ENCODE measurements at places on chromosomes 5 and 9.

GRCh38 chr9:14480526-14480925 is 166.6 kb upstream of the NFIB start:
- H3K27me3 ChIP-seq: no peaks in the 10 kb centered on the region
- H3K36me3 ChIP-seq: no peaks in the 10 kb centered on the region
- no peak for DNase-seq
- no peaks in the 10 kb centered on the region for H3K4me1 ChIP-seq

GRCh38 chr5:171639966-171640365 is 145.7 kb upstream of the SMIM23 start:
- no peak overlapping the region for H3K27ac ChIP-seq
- no peak overlapping the region for H3K4me3 ChIP-seq
- H3K4me1 ChIP-seq: no peaks in the 10 kb centered on the region
- DNase-seq: no peak
- H3K36me3 ChIP-seq: no peaks in the 10 kb centered on the region

DNA sequence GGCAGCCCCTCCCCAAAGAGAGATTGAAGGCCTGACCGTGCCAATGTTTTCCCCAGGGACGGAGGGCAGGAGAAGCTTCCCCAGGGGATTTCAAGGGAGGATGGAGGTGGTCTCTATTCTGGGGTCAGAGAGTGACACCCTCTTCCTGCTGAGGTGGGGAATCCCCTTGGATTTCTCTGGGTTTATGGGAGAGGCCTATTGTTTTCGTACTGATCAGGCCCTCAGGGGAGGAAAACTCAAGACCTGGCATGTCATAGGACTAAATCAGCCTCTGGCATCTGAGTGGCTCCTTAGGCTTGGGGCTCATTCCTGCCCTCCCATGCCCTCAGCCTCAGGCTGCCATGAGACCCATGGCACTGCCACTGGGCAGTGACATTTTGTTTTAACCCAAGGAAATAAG is 44.6 kb downstream of the IRF1 start:
- no peak overlapping the region for H3K4me3 ChIP-seq
- peaks cover 3% of the 10 kb centered on the region for H3K36me3 ChIP-seq
- peak overlapping the region; percentile 77 for H3K27ac ChIP-seq
- H3K27me3 ChIP-seq: no peaks in the 10 kb centered on the region
- peaks cover 47% of the 10 kb centered on the region for H3K4me1 ChIP-seq
- no peak for DNase-seq

- H3K27me3 ChIP-seq: no peaks in the 10 kb centered on the region
- H3K4me3 ChIP-seq: no peak overlapping the region
- H3K4me1 ChIP-seq: no peaks in the 10 kb centered on the region
- H3K36me3 ChIP-seq: no peaks in the 10 kb centered on the region
- no peak for DNase-seq
Measured at GRCh38 chr5:1784197-1785050, 15.2 kb downstream of the MRPL36 start.

DNA sequence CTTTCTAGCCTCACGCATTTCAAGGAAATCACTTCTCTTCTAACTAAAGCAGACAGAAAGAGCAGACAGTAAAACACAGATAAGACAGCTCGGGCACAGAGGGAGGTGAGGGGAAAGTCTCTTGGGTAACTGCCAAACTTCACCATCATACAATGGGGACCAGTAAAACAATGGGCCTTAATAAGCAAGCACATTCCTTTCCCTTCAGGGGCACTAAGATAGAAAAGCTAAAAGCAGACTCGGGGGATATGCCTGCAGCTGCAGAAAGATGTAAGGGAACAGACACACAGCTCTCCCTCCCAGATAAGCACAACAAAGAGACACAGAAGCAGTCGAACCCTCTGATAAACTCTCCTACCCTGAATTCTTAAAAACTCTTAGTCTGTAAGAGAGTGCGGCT is 15.6 kb upstream of the CKS2 start:
- no peaks in the 10 kb centered on the region for H3K4me1 ChIP-seq
- H3K36me3 ChIP-seq: no peaks in the 10 kb centered on the region
- DNase-seq: no peak

- no peak for DNase-seq
- H3K4me3 ChIP-seq: no peak overlapping the region
- H3K27me3 ChIP-seq: no peaks in the 10 kb centered on the region
- H3K4me1 ChIP-seq: peaks cover 14% of the 10 kb centered on the region
- no peaks in the 10 kb centered on the region for H3K36me3 ChIP-seq
Measured at GRCh38 chr5:123157791-123158581, 68.9 kb downstream of the PRDM6 start.

- H3K27me3 ChIP-seq: no peaks in the 10 kb centered on the region
- no peak overlapping the region for H3K27ac ChIP-seq
- no peak for DNase-seq
- H3K4me1 ChIP-seq: no peaks in the 10 kb centered on the region
- no peak overlapping the region for H3K4me3 ChIP-seq
- no peaks in the 10 kb centered on the region for H3K36me3 ChIP-seq
Measured at GRCh38 chr5:163944738-163945137, 439.3 kb downstream of the MAT2B start.

GRCh38 chr9:79116041-79116440 is 455.7 kb upstream of the TLE4 start:
- no peak overlapping the region for H3K4me3 ChIP-seq
- H3K27me3 ChIP-seq: no peaks in the 10 kb centered on the region
- H3K27ac ChIP-seq: no peak overlapping the region
- no peak for DNase-seq
- H3K4me1 ChIP-seq: no peaks in the 10 kb centered on the region

DNA sequence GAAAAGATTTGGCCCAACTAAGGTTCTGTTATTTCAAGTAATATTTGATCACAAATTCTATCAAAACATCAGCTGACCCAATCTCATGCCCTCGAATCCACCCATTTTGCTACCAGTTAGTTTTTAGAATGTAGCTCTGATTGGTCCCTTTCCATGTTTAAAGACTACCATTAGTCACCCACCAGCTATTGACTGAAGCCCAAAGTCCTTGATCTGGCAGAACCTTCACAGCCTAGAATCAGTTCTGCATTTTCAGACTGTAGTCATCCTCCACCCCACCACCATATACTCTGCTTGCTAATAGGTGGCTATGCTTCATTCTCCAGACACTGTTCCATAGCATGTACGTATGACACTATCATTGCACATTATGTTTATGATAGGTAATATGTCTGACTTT is 182.2 kb upstream of the TARS1 start:
- H3K4me1 ChIP-seq: no peaks in the 10 kb centered on the region
- no peak overlapping the region for H3K4me3 ChIP-seq
- no peak for DNase-seq
